ENCODE measurements at places on chromosomes 12 and 14. TPM values are rescaled to one million over a fixed set of nuclear protein-coding genes. Genes with fewer than 3 reads are reported as not detected.

DNA sequence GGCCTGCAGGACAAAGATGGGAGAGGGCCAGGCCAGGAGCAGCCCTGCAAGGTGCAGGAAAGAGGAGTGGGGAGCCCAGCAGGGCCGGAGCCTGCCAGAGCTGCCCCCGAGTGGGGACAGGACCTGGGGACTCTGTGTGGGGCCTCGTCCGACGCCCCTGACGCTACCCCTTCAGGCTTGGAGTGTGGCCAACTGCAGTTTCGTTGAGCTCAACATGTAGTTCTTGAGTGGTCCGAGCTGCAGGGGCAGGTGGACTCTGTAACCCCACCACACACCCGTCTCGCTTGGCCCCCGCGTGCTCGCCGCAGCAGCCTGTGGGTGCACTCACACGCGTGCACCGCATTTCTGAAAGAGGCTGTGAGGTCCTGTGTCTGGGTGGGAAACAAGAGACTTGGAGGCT is 2.0 kb downstream of the ASPG start:
- DNase-seq = no peak

GRCh38 chr12:56169229-56169759 is 11.1 kb downstream of the MYL6 start:
- no peak for DNase-seq

DNA sequence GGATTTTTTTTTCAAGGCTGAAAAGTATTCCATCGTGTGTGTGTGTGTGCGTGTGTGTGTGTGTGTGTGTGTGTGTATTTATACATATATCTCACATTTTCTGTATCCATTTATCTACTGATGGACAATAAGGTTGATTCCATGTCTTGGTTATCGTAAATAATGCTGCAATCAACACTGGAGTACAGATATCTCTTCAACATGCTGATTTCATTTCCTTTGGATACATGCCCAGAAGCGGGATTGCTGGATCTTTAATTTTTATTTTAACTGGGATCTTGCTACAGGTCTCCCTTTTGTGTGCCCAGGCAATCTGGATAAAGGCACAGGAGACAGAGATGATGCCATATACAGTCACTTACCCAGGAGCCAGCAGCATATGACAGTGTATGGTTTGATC is 338.1 kb downstream of the SOX5 start:
- DNase-seq = no peak

GRCh38 chr12:109092497-109093021 is 713 bp downstream of the ALKBH2 start:
- no peak for DNase-seq

DNA sequence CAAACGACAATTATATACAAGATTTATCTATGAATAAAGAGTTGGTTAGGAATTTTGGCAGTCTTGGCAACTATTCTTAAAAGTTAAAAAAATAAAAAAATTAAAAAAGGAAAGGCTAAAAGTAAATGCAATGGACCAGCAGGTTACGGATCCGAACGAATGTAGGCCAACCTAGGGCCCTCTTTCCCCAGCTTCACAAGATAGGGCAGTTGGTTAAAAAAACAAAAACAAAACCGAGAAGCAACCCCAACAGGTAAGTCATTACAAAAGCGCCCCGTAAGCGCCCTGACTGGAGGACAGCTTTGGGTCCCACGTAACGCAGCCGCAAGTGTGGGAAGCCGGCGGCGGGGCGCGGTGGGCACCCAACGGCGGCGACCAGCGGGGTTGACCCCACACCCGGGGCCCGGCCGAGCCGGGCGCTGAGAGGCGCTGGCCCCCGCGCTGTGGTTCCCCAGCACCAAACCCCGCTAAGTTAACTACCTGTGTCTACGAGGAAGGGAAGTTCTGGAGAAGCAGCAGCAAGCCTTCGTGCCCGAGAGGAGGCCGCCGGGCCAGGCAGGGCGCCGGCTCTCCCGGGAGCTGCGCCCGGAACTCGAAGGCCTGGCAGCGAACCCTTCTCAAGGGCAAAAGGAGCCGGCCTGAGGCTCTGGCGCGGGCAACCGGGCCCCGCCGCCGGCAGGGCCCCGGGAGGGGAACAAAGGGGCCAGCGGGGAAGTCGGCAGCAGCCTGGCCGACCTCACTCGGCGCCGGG is 882 bp downstream of the HECTD1 start:
- DNase-seq = peak; percentile 66

DNA sequence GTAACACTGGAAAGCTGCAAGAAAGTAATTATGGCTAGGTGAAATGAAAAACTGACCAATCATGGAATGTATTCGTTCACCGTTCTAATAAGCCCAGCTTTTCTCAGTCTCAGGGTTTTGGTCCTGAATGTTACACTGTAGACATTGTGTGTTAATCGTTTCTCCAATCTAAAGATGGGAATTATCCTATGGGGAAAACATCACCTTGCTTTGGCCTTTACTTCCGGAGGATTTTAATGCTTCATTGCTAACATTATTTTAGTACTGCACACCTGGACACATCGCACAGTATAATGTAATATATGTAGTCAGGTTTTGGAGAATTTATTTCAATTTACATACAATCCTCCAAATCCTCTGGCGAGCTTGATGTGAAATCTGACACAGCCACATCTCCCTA is 1.2 kb upstream of the TRHDE start:
- no peak for DNase-seq

GRCh38 chr14:39102265-39102968 is 618 bp downstream of the SEC23A start:
- peak; percentile 73 for DNase-seq

The CCDC177 gene
- total RNA-seq = not detected

The CLEC1B gene
- total RNA-seq = not detected

The RNFT2 gene
- total RNA-seq = not detected

Data from GM23248 (cell line).